ENCODE measurements at places on chromosomes 13 and 19. TPM values are rescaled to one million over a fixed set of nuclear protein-coding genes. Genes with fewer than 3 reads are reported as not detected.

DNA sequence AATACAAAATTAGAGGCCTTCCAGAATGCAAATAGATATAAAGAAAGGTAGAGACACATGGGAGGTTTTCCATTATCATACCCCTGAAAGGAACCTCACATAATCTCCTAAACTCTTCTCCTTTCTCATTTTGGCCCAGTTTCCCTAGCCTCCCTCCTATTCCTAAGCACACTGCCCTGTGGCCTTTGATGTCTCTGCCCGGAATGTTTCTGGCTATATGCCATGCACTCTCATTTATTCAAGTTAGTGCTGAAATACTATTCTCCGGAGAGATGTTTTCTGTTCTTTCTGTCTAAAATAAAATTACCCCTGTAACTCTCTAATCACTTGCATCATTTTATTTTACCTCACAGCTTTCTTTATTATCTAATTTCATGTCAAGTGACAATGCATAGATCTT lies 1287.7 kb downstream of the SLITRK5 start:
- no peak for DNase-seq

GRCh38 chr13:94195715-94196114 lies 283.8 kb downstream of the DCT start:
- peak; percentile 93 for DNase-seq

DNA sequence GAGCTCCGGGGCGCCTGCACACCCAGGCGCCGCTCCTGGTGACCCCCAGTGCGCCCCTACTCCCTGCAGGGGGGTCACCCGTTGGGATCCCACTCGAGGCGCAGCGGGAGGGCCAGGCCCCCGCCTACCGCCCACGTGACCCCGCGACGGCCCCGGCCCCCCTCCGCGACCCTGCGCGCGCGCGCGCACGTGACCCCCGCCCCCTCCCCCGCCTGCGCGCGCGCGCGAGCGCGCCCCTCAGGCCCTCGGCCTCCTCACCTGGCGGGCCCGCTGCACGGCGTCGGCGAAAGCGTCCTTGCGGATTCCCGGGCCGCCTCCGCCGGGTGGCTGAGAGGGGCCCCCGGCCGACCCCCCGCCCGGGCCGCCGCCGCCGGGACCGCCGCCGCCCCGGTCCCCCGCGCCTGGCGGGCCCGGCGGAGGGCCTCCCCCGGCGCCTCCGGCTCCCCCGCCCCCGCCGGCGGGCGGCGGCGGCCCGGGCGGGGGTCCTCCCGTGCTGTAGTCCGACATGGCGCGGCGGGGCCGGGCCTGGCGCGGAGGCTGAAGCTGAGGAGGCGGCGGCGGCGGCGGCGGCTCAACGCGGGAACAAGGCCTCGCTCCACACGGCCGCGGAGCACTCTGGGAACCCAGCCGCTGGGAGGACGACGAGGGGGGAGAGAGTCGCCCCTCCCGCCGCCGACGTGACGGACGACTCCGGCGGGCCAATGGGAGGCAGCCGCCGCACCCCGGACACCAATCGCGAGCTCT lies at the start of gene KHSRP:
Gene KHSRP (minus strand): TSS at position 617 of the 744 bp plus-strand sequence. CDS start 110 bp downstream, at position 507.
- no peak for DNase-seq

DNA sequence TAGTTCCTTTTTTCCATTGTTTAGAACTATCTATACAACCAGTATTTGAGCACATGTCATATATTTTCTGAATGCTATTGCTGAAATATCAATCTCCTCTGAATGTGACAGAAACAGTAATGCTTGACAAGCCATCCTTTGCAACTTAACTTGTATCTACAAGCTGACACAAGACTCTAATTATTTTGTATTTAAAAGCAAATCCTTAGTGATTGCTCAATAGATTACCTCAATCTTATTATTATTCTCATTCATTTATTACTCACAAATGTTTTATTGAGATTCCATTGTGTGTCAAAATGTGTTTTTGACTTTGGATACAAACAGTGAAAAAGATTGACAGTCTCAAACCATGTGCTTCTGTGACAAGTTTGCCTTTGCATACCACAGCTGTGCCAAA lies 787.8 kb upstream of the PRR20A start:
- peak; percentile 24 for DNase-seq

- no peak for DNase-seq
Measured at GRCh38 chr13:58399263-58399662, 767.7 kb downstream of the PCDH17 start.

The PLIN4 gene
- total RNA-seq, result 0.71 TPM

DNA sequence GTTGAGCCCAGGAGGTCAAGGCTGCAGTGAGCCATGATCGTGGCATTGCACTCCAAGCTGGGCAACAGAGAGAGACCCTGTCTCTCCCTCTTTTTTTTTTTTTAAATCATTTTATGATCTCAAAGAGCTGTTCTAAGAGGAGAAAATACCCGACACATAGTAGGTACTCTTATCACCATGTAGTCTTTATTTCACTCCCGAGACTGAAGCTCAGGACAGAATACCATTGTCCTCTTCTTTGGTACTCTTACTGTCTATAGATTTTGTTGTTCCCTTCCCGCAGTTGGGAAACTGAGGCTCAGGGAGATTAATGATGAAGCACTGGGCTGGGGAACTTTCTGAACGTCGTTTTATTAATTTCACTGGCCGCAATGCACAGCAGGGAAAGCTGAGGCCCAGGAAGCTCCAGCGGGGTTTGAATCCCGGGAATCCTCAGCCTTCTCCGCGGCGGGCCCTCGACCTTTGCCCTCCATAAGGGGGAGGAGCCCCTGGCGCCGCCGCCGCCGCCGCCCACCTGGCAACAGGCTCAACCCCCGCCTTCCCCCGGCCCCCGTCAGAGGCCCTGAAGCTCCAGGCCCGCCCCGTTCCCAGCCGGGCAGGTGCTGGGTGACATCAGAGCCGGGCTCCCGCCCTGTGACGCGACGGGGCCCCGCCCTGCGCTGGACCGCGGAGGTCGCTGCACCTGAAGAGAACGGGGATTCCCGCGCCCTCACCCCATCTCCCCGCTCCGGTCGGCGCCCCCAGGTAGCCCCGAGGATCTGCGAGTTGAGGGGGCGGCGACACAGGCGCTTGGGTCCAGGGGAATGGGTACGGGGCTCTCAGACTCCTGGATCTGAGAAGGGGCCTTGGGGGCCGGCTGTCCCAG lies 1.6 kb downstream of the MYH14 start:
- no peak for DNase-seq

DNA sequence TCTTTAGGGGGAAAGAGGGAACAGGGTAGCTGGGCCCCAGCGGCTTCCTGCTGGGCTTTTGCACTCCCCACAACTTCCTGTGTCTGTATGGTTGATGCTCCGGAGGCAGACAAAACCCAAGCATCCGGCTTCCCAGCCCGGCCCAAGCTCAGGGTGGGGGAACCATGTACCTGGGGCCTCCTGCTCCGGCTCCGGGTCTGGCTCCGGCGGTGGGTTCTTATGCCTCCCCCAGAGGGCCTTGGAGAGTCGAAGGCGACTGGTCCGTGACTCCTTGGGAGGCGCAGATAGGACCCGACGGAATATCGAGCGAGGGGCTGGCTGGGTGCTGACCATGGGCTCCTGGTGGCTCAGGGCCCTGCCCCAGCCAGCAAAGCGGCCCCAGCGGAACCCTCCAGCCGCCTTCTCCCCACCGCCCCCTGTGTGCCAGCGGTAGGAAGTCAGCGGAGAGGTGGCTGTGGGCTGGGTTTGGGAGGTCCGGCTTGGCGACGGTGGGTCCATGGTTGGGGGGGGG lies 428 bp downstream of the RASAL3 start:
- DNase-seq, result no peak

The NPAS1 gene
- total RNA-seq, result 0.44 TPM

DNA sequence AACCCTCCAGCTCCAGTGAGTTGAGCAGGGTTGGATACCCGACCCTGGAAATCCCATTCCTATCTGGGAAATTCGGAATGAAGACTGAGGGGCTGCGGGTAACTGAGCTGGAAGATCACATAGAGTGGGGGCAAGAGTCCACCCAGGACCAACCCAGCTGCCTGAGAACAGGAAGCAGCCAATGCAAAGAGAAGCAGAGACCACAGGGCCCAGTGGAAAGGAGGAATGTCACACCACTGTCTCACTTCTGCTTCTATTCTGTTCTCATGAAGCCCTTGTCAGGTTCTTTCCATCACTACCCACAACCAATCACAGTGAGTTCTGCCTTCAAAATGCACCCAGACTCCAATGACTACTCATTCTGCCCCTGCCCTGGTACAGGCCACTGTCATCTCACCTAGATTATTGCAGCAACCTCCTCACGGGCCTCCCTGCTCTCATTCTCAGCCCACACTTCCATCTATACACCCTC lies 15.3 kb downstream of the DYRK1B start:
- no peak for DNase-seq

- peak; percentile 81 for DNase-seq
Measured at GRCh38 chr19:49442771-49443365, 1.5 kb upstream of the SLC17A7 start.

All from foreskin keratinocyte (primary cell).